ENCODE measurements at places on chromosomes 5 and 9.

- DNase-seq, result no peak
These were observed 45.0 kb downstream of the PCDHGC5 start for GRCh38 chr5:141533897-141534296.

DNA sequence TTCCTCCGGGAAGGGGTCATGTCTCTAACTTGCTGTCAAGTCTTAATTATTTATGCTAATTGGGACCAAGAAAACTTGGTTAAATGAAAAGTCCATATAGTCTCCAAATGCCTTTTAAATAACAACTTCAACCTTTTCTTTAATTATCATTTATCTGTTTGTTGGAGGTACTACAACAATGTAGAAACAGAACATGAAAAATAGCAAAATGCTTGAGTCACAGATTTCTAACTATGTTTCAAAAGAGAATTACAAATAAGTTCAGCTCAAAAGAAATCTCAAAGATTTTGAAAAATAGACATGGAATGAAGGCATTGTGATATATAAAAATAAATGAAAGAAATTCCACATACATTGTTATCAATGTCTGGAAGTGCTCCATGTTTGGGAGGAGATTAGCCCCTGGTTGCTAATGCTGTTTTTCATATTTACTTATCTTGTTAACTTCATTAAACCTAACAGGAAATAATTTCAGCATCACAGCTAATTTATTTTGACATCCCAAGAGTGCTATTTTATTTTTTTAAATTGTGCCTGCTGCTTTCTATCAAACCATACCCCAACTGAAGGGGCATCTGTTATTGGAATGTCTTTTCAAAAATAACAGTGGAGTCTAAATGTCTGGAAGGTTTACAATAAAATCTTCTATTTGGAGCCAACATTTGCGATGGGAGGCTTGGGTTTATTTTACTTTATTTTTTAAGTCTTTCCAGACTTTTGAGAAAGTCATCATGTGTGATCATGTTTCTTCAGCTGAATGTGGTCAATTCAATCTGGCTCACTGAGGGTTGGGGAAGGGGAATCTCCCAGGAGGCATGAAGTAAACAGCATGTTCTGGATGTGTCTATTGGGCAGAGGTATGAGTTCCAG is 53.1 kb upstream of the ANKRD55 start:
- DNase-seq, result no peak

DNA sequence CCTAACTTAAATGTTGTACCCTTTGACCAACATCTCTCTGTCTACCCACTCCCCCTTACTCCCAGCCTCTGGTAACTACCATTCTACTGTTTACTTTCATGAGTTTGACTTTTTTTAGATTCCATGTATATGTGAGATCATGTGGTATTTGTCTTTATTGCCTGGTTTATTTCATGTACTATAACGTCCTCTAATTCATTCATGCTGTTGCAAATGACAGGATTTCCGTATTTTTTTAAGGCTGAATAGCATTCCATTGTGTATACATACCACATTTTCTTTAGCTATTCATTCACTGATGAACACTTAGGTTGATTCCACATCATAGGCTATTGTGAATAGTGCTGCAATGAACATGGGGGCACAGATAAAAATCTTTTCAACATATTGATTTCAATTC is 11.8 kb upstream of the NDUFB6 start:
- DNase-seq, result no peak

- no peak for DNase-seq
These were observed 14.2 kb downstream of the PRRT1B start for GRCh38 chr9:131559421-131560000.

- no peak for DNase-seq
These were observed 88.9 kb downstream of the ADRB2 start for GRCh38 chr5:148915224-148915817.

- DNase-seq, result no peak
These were observed 28.7 kb downstream of the COL27A1 start for GRCh38 chr9:114184071-114184470.

GRCh38 chr5:92599217-92599810 is 981.7 kb downstream of the NR2F1-AS1 start:
- no peak for DNase-seq

DNA sequence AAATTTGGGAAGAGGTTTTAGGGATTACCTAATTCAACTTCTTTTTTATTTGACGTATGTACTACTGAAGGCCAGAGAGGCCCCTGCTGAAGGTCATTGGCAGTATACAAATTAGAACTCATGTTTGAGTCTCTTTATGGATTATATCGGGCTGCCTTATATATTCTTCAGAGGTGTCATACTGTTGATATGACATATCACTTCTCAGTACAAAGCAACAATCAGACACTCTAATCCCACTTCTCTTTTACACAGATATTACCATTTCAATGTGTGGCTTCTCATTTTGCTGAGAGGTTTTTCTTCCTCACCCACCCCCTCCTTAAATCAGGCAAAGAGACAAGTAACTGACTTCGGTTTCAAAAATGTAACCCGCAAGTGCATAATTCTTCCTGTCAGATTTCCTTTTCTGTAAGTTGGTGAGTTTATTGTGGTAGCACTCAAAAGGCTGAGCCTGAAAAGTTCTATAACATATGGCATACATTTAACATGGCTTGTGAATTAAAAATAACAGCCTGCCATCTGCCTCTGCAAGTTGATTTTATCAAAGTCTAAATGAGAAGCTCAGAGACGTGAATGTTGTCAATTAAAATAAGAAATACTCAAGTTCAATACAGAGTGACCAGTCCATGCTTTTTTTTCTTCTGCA is 163.6 kb upstream of the RORB start:
- DNase-seq, result no peak

DNA sequence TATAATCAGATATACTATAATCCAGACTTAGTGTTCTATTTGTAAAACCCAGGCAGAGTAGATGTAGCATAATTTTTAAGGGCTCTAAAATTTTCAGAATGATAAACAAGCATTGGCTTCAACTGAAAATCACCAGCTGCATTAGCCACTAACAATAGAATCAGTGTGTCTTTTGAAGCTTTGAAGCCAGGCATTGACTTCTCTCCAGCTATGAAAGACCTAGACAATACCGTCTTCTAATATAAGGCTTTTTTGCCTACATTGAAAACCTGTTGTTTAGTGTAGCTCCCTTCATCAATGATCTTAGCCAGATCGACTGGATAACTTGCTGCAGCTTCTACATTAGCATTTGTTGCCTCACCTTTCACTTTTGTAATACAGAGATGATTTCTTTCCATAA is 1877.3 kb upstream of the ACO1 start:
- DNase-seq, result no peak

GRCh38 chr5:52837068-52837467 is 49.4 kb downstream of the ITGA1 start:
- DNase-seq, result no peak

DNA sequence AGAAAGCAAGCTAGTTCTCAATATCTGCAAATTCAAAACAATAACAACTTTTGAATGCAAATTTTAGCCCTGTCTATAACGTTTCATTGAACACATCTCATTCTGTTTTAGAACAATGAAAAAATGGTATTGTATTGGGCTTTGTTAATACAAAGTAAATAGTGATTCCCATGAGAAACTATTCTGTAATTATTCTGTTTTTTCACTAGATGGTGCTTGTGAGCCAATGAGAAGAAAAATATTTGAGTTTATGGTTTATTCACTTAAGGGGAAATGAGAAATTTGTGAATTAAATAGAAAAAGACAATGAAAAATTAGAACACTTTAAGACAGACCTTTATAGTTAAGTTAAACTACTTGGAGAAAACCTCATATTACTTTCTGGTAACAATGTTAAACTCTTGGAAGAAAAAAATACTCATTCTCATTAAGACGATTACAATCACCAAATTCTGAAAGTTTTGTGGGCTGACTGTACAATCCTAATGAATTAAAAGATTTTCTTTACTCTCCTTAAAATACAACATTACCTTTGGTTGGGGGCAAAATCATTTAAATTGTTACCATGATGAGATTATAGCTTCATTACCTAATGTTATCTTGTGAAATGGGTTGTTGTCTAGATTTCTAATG is 127.0 kb downstream of the NNT start:
- DNase-seq, result no peak

- peak; percentile 12 for DNase-seq
These were observed 77.8 kb downstream of the TENT4A start for GRCh38 chr5:6791031-6791430.

Measured in NCI-H1417 treated with DMSO at 0.1 percent for 48 hours (cell line).